SK-N-MC (cell line): ENCODE measurements at places on chromosomes 16 and 17.

GRCh38 chr17:27649929-27650328 lies 18.9 kb downstream of the LGALS9 start:
- DNase-seq = no peak

- no peak for DNase-seq
Observed at GRCh38 chr17:20202141-20202621, 193.0 kb downstream of the SPECC1 start.

DNA sequence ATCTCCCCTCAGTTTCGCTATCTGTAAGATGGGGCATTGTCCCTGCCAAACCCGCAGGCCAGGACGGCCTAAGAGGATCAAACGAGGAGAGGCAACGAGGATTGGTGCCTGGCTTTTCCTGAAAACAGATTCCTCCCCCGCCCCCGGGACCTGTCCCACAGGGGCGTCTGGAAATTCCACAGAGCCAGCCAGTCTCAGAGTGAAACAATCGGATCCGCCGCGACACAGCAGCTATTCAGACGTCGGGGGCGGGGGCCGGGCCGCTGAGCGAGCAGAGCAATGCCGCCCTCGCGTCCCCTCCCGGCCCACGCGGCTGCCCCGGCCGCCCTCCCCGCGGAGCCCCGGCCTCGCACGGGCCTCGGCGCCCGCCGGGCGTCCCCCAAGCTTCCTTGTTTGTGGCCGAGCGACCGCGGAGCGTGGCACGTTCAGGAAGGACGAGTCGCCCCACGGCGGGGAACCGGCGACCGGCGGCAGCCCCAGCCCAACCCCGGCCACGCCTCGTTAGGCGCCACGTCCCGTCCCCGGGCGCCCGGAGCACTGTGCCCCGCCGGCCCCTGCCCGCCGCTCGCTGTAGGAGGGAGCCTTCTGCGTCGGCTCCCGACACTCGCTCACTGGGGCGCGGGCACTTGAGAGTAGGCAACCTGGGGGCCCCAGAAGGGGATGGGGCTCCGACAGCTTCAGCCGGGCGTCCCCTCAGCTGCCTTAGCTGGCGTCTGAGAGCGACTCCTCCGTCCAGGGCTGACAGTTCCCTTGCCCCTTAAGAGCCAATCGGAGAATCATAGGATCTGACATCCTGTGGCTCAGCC lies 29.6 kb upstream of the PHOSPHO1 start:
- no peak for DNase-seq

- DNase-seq = no peak
Observed at GRCh38 chr17:3719265-3719664, 4.4 kb upstream of the HASPIN start.

GRCh38 chr17:81890447-81891302 lies 711 bp downstream of the ALYREF start:
- DNase-seq = no peak

GRCh38 chr17:79775632-79776031 lies 2.3 kb upstream of the CBX2 start:
- no peak for DNase-seq

- DNase-seq = no peak
Observed at GRCh38 chr16:719815-720446, 1.0 kb upstream of the ANTKMT start.

DNA sequence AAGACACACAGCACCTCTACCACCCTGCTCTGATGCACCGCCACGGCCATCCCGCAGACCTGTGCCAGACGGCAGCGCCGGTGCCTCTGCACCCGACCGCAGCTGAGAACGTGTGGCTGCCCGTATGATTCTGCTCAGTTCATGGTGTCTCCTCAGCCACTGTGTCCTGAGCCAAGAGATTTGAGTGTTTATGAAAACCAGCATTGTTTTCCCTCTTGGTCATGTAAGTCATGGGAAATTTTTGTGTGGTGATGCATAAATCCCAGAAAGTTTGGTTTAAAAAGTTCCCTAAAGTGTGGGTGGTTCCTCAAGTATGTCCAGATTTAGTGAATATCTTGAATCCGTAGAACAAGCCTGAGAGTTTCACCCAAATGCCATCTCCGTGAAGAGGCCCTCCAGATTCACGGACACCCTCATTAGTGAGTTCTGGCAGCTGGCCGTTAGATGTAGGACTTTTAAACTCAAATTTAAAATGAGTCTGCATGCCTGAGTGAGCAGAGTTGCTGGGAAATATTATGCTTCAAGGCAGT lies 57.6 kb downstream of the CDRT4 start:
- DNase-seq = no peak

DNA sequence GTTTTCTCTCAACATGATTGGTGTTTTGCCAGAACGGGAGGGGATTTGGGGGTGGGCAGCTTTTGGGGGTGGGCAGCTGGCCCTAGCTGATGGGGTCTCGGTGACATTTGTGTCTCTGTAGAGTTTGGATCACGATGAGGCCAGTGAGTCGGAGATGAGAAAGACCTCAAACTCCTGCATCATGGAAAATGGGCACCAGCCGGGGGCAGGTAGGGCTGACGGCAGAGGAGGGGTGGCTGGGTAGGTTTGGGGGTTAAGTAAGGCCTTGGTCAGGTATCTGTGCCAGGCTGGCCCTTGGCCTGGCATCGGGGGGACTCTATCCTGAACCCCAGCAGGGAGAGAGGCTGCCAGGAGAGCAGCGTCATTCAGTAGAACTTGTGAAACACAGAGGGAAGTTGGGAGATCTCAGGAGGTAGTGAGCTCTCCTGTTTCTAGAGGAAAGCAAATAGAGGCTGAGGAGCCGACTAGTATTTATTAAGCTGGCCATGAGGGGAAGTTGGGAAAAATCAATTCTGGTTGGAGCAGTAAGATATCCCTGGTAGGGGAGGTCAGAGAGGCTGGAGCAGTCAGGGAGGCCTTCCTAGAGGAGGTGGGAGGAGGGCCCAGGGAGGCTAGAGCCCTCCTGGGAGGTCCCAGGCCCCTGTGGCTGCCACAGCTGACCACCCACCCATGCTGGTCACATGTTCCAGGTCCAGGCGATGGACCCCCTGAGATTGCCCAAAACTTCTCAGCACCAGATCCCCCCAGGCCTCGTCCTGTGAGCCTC lies 8.1 kb downstream of the SMTNL2 start:
- DNase-seq = no peak

DNA sequence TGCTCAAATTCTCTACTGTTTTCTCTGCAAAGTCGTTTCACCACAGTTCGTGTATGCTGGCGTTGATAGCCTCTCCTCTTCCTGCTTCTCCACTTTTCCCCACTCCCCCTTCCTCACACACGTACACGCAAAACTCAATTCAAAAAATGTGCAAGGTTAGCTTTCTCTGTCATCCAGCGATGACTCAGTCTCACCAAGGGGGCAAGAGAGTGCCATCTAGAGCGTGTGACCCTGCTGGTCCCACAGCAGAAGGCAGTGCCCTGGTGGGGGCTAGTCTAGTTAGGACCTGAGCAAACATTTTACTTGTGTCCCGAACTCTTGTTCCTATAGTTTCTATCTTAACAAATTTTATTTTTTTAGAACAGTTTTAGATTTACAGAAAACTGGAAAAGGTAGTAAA lies 121.2 kb upstream of the CHMP6 start:
- DNase-seq = no peak

DNA sequence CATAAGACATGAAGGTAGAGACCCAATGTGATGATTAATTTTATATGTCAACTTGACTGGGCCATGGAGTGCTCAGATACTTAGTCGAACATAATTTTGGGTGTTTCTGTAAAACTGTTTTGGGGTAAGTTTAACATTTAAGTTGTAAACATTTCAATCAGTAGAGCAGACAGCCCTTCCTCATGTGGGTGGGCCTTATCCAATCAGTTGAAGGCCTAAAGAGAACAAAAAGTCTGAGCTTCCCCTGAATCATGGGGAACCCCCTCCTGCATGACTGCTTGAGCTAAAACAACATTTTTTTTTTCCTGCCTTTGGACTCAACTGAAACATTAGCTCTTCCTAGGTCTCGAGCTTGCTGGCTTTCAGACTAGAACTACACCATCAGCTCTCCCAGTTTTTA lies 327.3 kb upstream of the SOX9 start:
- no peak for DNase-seq

GRCh38 chr17:385178-385835 lies 32.7 kb upstream of the RPH3AL start:
- no peak for DNase-seq

DNA sequence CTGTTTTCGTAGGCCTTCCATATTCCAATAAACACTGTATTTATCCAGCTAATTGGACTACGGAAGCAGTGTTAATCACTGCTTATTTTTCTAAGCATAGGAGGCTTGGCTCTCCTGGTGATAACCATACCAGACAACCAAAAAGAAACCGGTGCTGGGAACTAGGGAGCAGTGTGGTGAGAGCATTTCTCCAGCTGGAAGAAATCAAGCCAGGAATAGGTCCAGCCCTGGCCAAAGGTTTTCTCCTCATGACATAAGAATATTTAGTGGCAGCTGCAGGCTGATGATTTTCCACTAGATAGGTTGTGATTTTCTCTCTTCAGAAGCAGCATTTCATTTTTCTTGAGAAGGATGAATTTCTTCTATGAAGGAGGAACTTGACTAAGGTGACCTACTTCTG lies 141.5 kb downstream of the TRIM37 start:
- no peak for DNase-seq

DNA sequence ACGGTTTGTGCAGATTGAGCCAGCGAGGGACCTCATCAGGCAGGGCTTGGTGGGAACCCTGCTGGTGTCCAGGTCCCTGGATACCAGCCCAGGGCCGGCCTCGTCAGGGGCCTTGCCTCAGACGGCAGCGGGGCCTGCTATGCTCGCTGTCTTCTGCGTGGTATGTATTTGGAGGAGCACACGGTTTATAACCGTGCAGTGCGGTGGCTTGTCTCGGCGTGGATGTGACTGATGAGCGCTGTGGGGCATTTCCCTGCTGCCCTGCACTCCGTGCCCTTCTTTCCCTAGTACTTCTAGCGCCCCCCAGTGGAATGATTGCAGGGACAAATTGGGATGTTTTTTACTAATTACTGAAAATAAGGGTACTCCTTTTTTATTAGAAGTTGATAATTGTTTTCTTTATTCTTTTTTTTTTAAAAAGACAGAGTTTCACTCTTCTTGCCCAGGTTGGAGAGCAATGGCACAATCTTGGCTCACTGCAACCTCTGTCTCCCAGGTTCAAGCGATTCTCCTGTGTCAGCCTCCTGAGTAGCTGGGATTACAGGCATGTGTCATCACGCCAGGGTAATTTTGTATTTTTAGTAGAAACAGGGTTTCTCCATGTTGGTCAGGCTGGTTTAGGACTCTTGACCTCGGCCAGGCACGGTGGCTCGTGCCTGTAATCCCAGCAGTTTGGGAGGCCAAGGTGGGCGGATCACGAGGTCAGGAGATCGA lies 15.3 kb downstream of the TBCD start:
- no peak for DNase-seq

DNA sequence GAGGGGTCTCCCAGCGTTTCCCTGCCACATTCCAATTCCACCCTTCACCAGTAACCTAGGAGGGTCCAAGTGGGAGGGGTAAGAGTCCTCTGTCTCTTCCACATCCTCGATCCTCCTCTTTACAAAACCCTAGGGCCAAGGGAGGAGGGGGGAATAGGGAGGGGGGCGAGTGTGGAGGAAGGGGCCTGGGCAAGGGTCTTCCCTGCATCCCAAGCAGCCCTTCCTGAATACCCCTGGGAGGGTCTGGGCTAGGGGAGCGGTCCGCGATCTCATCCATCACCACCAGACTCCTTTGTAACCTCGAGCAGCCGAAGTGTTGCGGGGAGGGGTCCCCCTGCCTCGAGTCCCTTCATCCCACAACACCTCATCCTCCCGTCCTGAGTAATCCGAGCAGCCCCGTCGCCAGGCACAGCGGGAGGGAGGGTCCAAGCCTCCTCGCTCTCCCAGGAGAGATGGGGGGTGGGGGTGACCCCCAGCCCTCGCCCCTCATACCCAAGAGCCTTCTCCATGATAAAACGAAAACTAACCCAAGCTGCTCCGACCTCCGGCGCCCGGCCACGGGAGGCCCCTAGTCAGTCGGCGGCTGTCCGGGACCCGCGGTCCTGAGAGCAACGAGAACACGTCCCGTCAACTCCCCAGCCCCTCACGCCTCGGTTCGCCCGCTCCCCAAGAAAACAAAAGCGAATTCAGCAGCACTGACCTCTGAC lies 502 bp downstream of the SMPD3 start:
- DNase-seq = no peak

DNA sequence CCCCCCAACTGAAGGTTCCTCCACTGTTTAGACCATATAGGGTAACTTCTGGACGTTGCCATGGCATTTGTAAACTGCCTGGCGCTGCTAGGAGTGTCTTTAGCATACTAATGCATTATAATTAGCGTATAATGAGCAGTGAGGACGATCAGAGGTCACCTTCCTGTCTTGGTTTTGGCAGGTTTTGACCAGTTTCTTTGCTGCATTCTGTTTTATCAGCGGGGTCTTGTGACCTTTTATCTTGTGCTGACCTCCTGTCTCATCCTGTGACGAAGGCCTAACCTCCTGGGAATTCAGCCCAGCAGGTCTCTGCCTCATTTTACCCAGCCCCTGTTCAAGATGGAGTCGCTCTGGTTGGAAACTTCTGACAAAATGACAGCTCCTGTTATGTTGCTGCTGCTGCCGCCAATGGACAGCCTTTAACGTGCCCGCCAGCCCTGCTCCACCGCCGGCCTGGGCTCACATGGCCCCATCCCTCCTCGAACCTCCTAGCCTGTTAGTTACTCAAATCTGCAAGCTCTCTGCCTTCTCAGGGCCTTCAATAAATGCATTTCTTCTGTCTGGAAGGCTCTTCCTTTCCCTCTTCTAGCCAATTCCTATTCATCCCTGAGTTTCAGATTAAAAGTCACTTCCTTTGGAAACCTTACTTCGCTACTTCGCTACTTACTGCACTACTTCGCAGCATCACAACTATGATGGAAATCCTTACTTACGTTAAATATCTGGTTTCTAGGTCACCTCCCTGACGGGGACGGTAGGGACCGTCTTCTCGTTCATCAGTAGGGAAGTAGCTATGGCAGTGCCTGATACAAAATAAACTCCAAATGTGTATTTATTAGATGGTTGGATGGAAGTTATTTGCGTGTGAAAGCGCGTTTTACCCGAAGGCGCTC lies 640 bp upstream of the NAGLU start:
- no peak for DNase-seq

DNA sequence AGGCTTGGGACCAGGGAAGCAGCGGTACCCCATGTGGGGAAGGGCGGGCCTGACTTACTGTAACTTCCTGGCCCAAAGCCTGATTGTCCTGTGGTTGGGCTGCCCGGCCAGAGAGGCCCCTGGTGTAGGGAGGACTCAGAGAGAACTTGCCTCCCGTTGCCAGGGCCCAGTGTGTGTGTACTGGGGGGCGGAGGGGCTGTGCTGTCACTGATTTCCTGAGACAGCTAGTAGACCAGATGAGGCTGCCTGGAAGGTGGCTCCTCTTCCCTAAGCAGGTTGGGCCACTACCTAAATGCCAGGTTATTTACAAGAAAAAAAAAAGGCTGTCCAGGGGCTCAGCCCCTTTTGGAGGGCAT lies 16.7 kb downstream of the SOCS3 start:
- DNase-seq = no peak
